ENCODE measurements at places on chromosomes 6 and 20.

- peak; percentile 74 for DNase-seq
Observed at GRCh38 chr20:50575865-50576720, 65.9 kb downstream of the PTPN1 start.

DNA sequence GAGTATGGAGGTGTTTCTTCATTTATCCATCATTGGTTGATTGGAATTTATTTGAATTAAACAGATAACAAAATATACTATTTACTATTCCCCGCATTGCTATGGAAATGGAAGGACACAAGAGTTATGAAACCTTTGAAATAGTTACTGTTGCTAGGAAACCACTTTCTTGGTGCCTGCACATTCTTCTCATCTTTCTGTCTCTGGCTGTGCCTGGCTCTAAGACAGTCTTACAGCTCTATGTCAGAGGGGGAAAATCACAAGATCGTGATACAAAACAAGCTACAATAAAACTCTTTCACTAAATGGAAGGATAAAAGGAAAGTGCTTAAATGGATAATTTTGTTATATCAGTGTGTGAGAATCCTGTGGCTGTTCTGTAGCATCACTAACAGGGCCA lies 453.0 kb downstream of the LMBRD1 start:
- DNase-seq, result no peak

GRCh38 chr20:37846573-37846972 lies 56.4 kb upstream of the VSTM2L start:
- no peak for DNase-seq

DNA sequence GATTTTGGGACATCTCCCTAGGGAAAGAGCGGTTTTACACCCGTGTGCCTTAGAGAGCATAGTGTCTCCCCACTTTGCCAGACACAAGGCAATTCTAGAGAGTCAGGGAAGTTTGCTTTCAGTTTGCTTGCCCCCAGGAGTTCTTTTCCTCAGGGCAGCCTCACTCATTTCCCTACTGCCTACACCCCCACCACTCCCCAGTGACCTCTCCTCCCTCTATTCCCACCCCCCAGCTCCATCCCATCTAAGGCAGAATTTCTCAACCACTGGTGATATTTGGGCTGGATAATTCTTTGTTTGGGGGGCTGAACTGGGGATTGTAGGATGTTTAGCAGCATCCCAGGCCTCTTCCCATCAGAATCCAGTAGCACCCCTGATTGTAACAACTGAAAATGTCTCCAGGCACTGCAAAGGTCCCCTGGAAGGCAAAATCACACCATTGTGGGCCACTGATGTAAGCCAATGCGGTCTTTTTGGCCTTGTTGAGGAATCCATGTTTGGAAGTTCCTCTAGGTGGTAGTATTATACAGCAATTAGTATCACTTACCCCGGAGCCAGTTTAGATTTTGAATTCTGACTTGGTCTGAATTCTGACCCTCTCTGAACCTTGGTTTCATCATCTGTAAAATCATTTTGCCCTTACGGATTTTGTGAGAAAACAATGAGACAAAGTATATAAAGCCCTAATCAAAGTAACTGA lies 1.3 kb downstream of the EPPIN start:
- no peak for DNase-seq

DNA sequence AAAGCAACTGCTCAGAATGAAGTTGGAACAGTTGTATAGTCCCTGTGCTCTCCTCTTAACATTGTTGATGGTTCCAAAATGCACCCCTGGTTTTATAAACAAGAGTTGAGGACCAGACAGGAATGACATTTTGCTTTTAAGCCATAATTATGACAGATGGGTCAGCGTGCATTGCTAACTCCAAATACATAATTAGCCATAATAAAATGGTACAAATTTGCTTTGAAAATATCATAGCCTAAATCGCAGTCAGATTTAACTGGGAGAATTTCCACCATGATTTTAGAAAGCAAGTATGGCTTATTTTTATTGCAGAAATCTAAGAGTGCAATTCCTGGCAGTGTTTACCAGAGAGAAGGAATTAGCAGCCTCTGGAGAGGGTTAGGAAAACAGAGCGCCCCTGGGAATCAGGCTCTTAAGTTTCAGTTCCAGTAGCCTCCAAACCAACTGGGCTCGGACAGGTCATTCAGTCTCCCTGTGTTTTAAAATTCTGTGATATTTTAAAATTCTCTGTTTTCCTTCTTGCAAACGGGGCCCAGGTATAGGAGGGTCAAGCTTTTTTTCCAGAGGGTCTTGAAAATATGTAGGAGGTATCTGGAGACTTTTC lies 302.3 kb downstream of the TBC1D7 start:
- no peak for DNase-seq

- no peak for DNase-seq
Observed at GRCh38 chr6:40352006-40352405, 235.2 kb downstream of the LRFN2 start.

DNA sequence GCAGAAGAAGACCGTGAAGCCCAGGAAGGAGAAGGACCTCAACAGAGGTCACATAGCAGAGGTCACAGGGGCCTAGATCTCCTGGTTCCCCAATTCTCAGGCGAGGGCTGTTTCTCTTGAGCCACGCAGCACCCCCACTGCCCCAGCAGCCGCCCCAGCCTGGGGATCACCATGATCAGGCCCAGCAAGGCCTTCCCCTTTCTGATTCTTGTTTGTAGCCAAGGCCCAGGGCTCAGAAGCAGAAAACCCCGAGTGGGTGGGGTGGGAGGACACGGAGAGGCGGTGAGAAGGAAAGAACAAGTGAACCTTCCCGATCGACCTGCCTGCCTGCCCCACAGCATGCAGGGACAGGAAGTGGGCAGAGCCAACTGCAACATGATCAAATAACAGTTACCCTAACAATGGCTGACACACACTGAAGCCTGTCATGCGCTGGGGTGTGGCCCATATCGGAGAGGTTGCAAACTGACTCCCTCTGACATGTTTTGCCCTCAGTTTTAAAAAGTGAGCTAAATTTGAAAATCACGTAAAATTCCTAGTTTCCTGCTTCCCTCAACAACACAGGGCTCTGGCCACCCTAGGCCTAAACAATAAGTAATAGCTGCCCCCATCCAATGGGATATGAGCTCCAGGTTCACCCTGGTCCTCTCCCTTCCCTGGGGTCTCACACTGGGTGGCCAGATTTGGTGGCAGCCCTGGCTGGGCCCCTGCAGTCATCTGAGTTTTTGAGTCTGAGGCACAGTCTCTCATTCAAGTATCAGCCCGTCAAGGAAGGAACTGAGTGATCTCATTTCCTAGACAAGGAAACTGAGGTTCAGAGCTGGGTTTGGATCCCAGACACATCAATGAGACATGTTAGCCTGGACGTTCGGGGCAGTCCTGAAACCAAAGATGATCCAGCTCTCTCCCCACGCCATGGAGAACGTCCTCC lies 6.5 kb downstream of the PEDS1 start:
- DNase-seq, result peak; percentile 89

- DNase-seq, result no peak
Observed at GRCh38 chr6:3625980-3626563, 125.4 kb downstream of the PXDC1 start.

DNA sequence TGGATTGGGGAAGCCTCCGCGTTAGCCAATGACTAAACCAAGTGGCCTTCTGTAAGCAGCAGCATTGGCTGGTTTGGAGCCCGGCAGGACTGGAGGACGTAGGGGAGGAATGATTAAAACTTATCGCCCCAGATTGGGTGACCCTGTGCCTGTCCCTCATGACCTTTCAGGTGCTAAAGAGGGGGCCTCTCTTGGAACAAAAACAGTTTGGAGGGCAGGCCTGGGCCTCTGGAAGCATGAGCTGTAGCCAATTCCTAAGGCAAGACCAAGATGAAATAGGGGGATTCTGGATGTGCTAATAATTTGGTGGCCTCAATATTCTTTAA lies 1.4 kb downstream of the GMPR start:
- peak; percentile 91 for DNase-seq

DNA sequence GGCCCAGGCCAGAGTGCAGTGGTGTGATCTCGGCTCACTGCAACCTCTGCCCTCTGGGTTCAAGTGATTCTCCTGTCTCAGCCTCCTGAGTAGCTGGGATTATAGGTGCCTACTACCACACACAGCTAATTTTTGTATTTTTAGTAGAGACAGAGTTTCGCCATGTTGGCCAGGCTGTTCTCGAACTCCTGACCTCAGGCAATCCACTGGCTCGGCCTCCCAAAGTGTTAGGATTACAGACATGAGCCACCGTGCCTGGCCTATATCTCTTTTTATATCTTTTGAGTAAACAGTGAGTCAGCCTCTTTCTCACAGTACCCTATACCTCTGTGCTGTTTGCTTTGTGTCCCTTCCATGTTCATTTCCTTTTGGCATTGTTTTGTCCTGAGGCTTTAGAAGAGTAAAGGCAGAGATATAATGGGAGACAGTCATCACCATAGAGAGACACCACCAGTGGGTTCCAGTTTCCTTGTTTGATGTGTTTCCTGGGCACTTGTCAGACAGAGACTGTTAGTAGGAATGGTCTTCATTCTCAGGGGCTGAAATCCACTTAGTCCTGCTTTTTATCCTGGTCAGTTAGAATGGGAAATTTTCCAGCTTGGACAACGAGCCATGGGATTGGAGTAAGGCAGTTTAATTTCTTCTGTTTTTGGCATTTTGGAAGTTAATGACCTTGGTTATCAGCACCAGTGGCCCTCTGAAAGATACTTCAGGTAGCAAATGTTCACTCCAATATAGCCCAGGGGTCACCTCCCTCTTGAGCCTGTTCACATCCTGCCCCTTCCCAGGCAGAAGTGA lies 32.2 kb upstream of the ASXL1 start:
- DNase-seq, result peak; percentile 30

- DNase-seq, result peak; percentile 81
Observed at GRCh38 chr6:33585403-33586107, 5.5 kb upstream of the BAK1 start.

- DNase-seq, result no peak
Observed at GRCh38 chr20:25136643-25137559, 55.0 kb upstream of the VSX1 start.

- no peak for DNase-seq
Observed at GRCh38 chr6:4585682-4586468, 190.3 kb upstream of the CDYL start.

DNA sequence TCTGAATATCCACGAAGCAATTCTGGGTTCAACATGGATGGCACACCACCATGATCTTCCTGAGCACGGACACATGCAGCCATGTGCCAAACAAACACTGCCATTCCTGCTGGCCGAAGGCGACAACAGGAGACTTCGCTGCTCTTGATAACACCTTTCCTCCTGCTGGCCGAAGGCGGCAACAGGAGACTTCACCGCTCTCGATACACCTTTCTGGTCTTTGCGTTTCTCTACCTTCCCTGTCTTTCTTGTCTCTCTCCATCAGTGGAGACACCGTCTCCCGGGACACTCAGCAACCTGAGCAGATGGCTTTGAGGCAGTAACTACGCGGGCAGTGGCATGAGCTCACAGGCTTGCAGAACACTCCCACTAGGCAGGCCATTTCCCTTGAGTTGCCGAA lies 54.9 kb upstream of the MPC1 start:
- no peak for DNase-seq

- DNase-seq, result no peak
Observed at GRCh38 chr20:37238935-37239451, 22.6 kb downstream of the GHRH start.

- DNase-seq, result no peak
Observed at GRCh38 chr20:33071198-33071597, 8.2 kb upstream of the BPIFB4 start.

GRCh38 chr6:108165714-108166663 lies at the start of gene NR2E1:
NR2E1 (plus strand) TSS chr6:108166022; CDS start chr6:108166766, 744 bp downstream.
- peak; percentile 39 for DNase-seq
